ENCODE measurements at places on chromosomes 5 and 9.

- no peak for DNase-seq
Observed at GRCh38 chr5:33297760-33298216, 143.0 kb upstream of the TARS1 start.

DNA sequence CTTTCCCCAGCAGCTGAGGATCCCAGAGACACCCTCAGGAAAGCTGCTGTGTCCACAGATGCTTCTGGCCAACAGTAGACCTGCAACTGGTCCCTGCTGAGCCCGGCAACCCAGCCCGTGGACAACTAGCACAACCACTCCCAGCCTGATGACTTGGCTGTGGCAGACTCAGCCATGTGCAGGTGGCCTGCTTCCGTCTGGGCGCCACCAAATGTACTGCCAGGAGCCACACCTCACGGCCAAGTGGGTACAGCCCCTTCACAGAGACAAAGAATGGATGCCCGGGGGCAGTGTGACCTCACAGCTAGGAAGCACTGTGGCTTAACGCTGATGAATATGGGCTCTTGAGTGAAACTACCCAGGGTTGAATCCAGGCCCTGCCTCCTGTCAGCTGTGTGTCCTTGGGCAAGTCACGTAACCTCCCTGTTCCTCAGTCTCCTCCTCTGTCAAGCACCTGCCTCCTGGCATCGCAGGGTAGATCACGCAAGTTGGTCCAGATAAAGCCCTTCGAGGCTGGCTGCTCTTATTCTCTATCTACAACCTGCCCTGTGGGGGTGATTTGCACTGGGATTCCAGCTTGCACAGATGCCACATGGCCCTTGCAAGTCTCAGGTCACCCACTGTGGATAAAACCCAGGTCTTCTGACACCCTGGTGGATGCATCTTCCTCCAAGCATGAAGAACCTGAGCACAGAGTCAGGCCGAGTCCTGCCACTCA is 225.0 kb downstream of the PBX3 start:
- DNase-seq, result no peak

DNA sequence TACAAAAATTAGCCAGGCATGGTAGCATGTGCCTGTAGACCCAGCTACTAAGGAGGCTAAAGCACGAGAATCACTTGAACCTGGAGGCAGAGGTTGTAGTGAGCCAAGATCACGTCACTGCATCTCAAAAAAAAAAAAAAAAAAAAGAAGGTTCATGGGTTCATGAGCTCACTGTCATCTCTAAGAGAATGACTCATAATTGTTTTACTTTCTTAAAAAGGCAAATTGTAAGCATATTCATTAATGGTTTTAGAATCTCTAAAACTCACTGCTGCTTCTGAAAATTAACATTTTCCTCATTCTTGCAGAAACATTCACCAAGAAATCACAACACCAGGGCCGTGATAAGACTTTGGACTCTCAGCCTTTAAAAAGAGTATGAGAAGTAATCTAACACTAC is 103.6 kb downstream of the GNA14 start:
- no peak for DNase-seq

DNA sequence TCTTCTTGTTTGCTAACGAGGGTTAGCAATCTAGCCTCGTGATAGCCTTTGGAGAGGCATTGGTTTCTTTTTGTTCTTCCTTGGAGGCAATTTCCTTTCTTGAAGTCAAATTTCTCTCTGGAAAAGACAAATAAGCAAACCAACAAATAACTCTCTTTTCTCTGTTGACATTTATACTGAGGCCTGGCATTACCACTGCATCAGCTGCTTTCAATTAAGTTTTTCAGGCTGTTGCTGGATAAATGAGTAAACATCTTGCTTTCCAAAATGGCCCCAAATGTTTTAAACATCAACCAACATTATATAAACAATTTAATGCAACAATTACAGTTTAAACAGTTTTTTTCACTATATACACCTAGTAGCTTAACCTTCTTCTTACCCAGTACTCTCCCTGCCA is 264.4 kb downstream of the HTR1A start:
- DNase-seq, result no peak

- no peak for DNase-seq
Observed at GRCh38 chr5:133612249-133612860, at the start of gene FSTL4. TSS of gene FSTL4 (minus strand) at chr5:133612541.

DNA sequence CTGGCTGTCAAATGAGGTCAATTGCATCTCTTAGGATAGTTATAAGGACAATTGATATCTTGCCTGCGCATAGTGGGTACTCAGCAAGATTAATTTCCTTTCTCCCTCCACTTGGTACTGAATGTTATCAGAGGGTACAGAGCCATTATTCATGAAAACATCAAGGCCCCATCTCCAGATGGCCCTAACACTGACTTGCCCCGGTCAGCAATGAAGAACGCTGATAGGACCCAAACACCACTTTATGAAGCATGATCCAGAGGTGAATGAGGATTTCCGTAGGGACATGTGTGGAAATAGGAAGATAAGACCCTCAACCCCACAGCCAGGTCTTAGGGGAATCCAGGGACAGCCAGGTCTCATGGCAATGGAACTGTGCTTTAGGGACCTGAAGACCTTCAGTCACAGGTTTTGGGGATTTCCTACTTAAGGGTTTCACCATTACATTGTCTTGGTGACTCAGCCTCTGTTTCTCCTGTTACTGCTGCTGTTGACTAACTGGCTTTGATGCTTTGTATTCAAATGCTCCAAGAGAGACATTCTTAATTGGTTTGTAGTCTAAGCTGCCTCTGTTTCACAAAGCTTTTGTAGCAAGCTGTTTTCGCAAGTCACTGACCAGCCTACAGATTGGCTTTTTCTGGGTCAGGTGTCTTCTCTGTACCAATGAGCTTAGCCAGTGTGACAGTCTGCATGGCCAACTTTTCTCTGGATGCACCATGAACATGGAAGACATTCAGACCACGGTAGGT is 35.3 kb upstream of the IQGAP2 start:
- no peak for DNase-seq

GRCh38 chr9:128206484-128206883 is 3.3 kb downstream of the DNM1 start:
- no peak for DNase-seq
